Stimulated activated CD8-positive, alpha-beta memory T cell treated with anti-CD3 and anti-CD28 coated beads, Interleukin-4, amount 100 ng/mL, for 1 hour (primary cell): ENCODE measurements at places on chromosomes 1 and 21.

- no peak for DNase-seq
Observed at GRCh38 chr1:68379085-68379478, 70.7 kb downstream of the RPE65 start.

DNA sequence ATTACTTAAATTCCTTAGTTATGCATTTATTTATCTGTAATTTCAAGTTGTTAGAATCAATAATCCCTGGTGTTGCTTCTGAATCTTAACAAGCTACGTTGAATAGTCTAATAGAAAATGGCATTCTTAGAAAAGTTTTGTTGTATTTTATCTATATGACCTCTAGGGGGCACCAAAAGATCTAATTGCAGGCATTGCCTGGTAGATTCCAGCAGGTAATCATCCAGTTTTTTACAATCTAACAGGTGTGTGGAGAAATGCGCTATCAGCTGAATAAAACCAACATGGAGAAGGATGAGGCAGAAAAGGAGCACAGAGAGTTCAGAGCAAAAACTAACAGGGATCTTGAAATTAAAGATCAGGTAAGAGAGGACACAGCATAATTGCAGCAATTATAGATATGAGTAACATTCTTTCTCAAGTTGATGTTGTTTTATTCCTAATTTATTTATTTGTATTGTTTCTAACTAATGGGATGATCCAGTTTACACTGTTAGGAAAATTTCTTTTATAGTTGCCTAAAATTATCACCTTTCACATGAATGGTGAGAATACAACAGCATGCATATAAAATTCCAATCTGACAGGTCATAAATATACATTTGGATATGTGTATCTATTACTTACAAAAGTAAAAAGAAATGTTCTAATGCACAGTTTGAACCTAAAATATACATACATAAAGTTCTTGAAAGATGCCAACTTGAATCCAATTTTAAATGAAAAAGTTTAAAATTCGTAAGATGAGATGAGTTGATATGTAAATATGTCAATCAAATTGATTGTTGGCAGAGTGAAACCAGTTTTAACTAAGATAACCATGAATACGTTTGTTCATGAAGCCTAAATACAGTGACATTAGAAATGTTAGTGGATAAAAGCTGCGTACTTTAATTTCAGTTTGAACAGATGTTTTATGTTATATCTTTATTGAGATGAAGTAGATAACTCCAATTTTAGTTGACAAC is 88.4 kb downstream of the SDCCAG8 start:
- no peak for DNase-seq

DNA sequence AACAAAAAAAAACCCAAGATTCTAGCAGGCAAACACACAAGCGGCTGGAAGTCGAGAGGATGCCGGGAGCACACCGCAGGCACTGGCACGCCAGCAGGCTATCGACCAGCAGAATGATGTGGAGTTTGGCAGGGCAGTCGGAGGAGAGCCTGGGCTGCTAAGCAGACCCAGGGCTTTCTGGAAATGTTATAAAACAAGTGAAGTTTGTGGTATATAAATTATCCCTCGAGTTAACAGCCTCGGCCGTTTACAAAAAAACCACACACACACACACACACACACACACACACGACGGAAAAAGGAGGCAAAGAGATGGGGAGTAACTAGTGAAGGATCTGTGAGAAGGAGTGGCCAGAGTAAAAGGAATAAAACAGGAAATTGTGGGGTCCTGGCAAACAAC is 87.2 kb upstream of the IVNS1ABP start:
- no peak for DNase-seq

DNA sequence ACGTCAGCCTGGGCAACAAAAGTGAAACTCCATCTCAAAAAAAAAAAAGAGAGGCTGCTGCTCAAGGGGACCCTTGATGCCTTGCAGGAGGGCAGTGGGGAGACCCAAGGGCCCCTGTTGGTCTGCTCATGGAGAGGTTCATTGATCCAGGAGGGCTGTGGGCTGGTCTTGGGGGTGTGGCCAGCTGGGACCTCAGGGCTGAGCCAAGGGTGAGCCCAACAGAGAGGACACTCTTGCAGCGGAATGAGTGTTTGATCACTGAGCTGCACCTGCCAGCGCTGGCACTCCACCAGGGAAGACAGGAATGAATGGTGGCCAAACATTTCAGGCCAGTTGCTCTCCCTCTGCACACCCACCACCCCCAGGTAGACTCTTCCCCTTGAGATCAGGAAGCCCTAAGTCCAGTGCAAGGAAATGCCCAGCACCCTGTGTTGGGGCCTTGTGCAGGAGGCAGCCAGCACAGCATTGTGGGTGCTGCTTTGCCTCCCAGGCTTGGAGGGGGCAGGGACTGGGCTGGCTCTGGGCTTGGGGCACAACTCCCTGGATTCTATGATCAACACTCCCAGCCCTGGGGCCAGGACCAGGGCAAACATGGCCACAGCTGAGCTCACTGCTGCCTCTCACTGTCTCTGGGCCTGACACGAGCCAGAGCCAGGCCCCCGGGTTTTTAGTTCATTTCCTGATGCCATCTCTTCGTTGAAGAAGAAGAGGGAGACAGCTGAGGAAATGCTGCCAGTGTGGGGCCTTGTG is 50.7 kb downstream of the IRF2BP2 start:
- no peak for DNase-seq

DNA sequence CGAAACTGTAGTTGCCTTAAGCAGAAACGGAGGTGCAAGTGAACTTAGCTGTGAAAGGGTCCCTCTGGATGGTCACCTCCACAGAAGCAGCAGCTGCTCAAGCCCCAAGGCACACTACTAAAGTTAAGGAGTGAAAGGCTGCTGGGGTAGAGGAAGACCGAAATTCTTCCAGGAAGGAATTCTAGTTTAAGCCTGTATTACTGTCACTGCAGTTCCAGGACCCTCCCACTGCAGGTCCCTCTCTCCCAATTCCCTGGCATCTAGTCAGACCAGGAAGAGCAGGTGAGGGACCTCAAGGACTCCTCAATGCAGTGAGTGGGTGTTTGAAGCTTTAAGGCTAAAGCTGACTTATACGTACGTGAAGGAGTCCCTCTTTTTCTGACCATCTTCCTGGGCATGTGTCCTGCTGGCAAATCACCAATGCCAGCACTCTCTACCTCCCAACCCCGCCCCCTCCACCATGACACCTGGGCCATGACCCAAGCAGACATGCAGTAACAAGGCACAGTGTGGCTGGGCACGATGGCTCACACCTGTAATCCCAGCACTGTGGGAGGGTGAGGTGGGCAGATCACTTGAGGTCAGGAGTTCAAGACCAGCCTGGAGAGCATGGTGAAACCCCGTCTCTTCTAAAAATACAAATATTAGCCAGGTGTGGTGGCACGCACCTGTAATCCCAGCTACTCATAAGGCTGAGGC is 57.2 kb downstream of the TGFBR3 start:
- DNase-seq = no peak

DNA sequence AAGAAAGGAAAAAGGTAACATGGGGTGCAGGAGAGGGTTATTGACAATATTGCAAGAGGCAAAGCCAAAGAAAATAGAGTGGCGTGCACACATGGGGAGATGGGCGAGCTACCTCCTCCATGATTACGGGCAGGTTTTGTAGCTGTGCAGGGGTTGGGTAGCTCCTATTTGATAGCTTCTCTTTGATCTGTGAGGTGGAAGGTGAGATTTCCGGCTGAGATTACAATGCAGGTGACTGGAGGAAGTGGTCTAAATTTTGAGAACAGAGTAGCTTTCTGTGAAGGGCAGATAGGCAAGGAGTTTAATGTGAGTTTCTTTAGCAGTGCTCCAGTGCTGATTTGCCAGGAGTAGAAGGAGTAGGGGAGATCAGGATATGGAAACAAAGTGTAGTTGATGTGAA is 263.4 kb downstream of the PLA2G4A start:
- DNase-seq = no peak
